ENCODE measurements at places on chromosomes 3 and 15.

DNA sequence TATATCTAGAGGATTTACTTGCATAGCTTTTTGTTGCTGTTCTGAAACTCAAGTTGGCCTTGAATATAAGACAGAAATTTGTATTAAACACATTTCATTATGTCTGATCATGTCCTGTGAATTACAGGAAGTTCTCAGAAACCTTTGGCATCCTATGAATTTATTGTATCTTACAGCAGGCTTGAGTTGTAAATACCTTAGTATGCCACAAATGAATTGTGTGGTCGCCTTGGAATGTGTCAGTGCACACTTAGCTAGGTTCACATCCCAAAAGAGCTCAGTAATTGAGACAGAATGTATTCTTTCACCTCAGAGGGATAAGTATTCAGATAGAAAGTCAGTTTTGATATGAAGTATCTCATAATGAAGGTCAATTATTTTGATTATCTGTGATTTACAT, 83.4 kb downstream of the NEK11 start:
- no peak for DNase-seq

GRCh38 chr15:26129852-26130251, 266.7 kb upstream of the ATP10A start:
- DNase-seq = no peak

GRCh38 chr3:35936571-35936970, 297.2 kb downstream of the ARPP21 start:
- DNase-seq = no peak

DNA sequence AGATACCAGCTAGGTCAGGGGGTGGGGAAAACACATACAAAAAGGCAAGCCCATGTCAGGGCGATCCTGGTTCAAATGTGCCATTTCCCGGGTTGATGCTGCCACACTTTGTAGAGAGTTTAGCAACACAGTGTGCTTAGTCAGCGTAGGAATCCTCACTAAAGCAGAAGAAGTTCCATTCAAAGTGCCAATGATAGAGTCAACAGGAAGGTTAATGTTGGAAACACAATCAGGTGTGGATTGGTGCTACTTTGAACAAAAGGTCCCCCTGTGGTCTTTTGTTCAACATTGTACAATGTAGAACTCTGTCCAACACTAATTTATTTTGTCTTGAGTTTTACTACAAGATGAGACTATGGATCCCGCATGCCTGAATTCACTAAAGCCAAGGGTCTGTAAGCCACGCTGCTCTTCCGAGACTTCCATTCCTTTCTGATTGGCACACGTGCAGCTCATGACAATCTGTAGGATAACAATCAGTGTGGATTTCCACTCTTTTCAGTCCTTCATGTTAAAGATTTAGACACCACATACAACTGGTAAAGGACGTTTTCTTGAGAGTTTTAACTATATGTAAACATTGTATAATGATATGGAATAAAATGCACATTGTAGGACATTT, 28.9 kb downstream of the TPM1 start:
- no peak for DNase-seq

GRCh38 chr3:32278714-32279113, 40.2 kb downstream of the CMTM8 start:
- no peak for DNase-seq

DNA sequence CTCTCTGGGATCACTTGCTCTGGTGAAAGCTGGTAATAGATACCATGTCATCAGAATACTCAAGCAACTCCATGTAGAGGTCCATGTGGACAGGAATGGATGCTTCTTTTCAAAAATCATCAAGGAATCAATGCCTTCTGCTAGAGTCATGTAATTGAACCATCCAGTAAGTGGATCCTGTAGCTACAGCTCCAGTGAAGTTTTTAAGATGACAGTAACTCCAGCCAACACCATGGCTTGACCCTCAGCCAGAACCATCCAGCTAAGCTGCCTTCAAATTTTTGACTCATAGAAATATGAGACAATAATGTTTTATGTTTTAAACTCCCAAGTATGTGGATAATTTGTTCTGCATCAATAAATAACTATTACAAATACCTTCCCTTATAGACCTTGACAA, 923.7 kb downstream of the EPHA3 start:
- DNase-seq = no peak

DNA sequence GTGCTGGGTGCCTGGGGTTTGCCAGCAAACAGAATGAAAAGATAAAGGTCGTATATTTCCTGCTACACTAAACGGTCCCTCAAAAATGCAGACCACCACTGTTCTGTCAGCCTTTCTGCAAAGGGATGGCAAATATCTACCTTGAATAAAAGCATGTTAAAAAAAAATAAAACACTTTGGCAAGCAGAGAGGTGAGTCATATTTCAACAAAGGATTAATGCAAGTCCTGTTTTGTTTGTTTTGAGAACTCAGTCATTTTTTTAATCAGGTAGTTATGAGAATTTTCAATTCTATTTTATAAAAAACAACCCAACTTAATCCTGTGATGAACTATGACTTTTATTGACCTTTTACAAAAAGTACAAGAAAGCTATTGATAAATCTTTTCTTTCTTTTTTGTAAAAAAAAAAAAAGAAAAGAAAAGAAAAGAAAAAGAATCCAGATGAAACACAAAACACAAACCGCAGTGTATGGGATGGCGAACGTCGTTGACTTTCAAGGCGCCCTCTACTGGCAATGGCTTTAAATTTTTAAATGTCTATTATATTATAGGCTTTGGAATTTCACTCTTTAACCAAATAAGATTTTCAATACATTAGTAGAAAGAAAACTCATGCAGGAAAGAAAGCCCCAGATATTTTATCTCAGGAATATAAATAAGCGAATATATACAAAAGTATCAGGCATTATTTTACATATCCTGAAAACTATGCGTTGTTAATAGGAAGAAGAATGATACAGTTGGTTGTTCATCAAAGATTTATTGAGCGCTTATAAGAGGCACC, 87.8 kb downstream of the NCEH1 start:
- no peak for DNase-seq

DNA sequence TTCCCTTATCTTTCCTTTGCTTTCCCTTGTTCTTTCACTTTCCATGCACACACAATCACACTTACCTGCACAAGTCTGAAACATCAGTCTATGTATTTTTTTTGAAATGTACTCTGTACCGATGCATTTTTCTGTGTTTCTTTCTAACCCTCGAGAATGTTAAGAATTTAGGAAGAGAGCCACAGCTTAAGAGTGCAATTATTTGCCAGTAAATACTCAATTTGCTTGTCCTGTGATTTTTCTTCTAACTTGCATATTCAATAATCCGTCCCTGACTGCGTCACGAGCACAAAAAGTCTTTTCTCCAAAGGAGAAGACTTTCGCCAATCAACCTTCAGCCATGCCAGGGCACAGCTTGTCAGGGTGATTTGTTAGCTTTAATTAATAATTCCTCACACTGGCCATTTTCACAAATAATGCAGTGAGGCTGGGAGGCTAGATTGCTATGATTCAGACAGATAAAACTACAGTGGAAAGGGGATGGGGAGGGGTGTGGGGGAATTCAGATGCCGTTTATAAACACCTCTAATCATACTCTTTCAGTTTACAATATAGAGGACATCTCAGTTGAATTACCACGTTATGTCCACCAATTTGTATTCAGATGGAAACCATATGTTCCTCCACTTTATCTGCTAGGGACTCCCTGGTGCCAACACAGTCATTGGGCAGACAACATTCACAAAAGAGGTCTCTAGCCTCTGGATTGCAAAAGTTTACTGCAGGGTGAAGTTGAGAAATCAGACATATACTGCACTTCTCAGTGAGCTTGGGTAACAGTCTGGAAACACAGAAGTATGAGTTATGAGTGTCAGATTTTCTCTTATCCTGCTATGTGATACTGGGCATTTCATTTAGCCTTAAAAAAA, 388.0 kb downstream of the ZBTB20 start:
- no peak for DNase-seq

DNA sequence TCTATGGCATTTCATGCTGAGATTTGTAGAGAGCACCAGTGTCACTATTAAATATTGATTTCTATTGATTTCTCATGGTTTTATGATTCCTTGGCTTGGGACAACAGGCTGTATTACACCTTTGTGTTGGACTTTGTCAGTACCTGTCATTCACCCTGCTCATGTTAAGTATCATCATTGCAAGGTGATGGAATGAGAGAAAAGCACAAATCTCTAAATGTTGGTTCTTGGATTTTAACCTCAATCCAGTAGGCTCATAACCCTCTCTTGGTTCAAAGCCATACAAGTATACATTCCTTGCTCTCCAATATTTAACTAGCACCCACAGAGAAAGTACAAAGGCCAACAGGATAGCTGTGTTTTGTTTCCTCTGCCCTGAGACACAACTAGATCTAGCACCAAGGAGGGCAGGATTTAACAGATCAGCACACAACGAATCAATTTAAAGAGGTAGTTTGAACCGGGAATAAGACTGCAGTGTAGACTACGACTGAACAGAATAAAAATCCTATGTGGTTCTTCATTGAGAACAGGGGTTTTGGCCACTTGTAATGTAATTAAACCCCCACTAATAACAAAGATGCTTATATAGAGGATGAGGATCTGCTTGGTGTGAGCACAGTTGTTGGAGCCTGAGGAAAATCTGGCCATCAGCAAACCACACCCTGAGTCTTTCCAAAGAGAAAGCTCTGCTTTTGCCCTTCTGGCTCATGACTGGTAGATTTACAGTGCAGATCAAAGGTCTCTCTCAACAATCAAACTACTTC, 78.0 kb upstream of the TNFSF10 start:
- no peak for DNase-seq

GRCh38 chr3:4575381-4575780, 82.2 kb downstream of the ITPR1 start:
- DNase-seq = no peak

- no peak for DNase-seq
Observed at GRCh38 chr3:196617256-196617655, 22.2 kb upstream of the NRROS start.

DNA sequence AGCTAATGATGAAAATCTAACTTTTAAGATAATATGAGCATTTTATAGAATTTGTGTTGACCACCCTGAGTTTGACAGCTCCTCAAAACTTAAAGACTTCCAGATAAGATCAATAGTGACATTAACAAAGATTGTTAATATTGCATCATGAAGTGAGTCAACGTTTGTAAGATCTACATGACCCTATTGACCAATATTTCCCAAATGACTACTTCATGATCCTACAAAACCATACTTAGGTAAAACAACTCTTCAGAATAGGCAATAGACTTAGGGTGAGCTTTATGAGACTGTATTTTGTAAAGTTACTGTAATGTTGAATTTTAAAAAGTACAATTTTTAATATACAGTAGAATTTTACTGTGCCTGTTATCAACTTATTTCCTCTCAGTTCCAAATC, 422.7 kb upstream of the ALCAM start:
- no peak for DNase-seq

DNA sequence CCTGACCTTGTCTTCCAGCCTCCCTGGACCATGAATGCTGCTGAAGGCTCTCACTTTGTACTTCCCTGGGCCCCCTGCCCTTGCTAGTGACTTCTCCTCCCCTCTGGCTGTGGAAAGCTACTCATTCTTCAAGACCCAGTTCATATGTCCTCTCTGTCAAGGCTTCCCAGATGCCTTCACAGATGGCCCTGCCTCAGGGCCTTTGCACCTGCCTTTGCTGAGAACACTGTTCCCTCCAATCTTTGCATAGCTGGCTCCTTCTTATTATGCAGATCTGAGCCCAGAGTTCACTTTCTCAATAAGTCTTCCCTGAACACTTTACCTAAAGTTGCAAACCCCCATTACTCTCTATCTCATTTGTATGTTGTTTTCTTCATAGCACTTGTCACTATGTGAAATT, 97.1 kb upstream of the CTDSPL start:
- DNase-seq = no peak

Measured in SIG-M5 (cell line).